ENCODE measurements at places on chromosomes 7 and 10.

DNA sequence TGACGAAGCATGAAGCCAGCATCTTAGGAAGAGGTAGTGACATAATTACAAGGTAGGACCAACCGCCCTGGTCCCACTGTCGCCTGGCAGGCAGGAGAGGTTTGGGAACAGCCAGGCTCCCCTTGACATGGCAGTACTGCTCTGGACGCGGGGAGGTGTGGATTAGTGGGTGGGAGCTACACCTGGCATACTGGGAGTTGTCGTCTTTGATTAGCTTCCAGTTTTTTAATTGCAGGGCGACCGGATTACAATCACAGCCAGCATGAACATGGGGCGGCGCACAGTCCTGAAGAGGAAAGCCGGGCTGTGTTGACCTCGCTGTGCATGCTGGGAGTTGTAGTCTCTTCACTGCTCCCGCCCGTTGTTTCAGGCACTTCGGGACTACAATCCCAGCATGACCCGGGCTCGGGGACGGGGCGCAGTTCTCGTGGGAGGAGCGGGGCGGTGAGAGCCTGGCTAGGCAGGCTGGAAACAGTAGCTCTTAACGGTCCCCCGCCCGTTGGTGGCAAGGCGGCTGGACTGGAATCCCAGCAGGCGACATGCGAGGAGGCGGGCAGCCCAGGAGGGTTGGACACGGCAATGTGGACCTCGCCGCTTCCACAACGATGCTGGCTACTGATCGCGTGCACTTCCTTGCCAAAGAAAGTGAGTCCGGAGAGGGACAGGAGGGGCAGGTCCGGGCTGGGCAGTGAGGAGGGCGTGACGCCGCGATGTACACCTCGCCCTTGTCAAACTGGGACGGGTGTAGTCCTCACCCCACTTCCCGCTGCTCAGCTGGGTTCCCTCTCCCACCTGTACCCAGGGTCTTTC, 98.0 kb upstream of the ZNF722 start:
- DNase-seq, result peak; percentile 97

- DNase-seq, result no peak
These were observed 167.3 kb downstream of the TNS3 start for GRCh38 chr7:47414342-47415317.

DNA sequence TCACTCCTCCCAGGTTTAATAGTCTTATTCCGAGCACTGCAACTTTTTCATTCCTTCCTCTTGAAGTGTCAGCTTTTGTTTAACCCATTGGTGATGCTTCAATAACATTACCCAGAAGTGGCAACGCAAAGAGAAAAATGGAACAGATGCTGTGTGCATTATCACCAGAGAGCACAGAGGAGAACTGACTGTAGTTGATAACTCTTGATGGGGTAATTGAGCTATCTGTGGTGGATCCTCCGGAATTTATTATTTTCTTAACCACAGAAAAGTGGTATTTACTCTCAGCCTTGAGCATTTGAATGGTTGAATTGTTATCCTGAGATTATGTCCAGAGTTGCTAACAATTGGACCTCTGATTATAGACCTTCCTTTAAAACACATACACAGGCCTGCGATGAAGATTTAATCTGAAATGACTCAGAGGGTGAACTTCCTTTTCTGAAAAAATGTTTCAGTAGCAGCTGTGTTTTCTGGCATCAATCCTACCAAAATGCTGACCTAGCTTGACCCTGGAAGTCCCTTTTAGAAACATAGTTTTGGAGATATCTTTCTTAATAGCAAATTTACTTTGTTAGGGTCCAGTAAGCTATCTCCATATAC, 1584.4 kb upstream of the LRRTM3 start:
- DNase-seq, result no peak

GRCh38 chr10:120573355-120573754, 116.3 kb downstream of the PLPP4 start:
- peak; percentile 62 for DNase-seq

DNA sequence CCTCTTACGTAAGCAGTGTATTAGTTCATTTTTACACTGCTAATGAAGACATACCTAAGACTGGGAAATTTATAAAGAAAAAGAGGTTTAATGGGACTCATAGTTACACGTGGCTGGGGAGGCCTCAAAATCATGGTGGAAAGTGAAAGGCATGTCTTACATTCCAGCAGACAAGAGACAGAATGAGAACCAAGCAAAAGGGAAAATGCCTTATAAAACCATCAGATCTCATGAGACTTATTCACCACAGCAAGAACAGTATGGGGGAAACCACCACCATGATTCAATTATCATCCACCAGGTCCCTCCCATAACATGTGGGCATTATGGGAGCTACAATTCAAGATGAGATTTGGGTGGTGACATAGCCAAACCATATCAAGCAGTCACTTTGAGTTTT, 126.3 kb upstream of the CXCL12 start:
- no peak for DNase-seq

DNA sequence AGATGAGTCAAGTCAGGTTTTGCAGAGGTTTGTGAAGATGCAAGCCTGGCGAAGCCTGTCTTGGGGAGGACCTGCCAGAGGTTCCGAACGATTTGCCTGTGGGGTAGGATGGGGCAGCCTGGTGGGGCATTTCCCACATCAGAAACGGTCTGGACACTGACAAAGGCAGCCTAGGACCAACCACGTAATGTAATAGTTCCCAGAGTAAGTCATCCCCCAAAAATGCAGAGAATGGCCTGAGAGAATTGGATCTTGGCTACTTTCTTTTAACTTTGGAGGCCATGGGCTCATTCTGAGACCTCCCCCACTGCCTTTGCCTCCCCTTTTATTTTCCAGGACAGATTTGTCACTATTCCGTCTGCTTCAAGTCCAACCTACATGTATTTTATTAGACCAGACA, 168.9 kb upstream of the SH2B2 start:
- DNase-seq, result no peak

GRCh38 chr10:64306729-64307327, 785.6 kb downstream of the REEP3 start:
- no peak for DNase-seq

DNA sequence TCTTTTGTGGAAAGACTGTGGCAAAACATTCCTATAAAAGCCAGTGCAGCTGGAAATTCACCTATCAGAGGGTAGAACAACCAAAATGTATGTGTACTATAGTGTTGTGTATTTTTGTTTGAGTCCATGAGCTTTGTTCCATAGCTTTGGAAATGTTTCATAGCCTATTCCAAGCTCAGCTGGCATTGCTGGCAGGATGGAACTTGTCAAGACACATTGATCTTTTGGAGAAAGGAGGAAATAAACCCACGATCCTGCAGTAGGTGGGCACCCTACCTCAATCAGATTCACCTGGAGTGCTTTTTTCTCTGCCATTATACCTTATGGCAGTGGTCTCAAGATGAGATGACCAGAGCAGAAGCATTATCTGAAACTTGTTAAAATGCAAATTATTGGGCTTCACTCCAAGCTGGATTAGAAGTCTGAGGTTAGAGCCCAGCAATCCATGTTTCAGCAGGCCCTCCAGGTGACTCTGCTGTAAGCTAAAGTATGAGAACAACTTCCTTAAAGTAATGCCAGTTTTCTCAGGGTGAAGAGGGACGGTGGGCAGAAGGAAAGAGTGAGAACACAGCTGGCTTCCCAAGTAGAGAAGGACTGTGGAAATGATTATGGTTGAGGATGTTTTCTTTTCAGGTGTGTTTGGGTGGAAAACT, 30.3 kb upstream of the CDK1 start:
- DNase-seq, result no peak

GRCh38 chr10:21293518-21294356, 231.7 kb downstream of the SKIDA1 start:
- DNase-seq, result no peak

DNA sequence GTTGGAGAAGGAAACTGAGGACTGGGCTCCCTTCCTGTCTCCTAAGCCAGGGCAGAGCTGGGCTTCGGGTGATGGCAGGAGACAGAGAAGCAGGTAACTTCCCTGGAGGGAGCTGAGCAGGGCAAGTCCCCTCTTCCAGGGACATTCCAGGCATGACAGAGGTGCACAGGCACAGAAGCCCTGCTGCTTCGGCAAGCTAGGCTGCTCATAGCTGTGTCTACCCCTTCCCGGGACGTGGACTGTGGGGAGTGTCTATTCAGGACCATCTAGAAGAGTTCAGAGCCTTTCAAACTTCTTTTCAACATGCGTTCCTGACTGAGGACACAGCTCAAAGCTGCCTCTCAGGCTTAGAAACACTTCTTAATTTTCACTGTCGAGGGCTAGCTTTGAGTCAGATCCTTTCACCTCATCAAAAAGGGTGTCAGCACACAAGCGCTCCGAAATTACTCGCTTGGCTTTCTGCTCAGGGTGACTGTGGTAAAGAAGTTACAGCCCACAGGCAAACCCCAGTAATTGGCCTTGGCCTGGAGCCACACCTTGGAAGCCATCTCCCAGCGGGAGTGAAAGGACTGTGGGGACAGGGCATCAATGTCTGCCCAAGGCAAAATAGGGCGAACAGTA, 63.7 kb upstream of the STEAP1B start:
- no peak for DNase-seq

GRCh38 chr7:146146831-146147486, 30.4 kb downstream of the CNTNAP2 start:
- DNase-seq, result no peak

DNA sequence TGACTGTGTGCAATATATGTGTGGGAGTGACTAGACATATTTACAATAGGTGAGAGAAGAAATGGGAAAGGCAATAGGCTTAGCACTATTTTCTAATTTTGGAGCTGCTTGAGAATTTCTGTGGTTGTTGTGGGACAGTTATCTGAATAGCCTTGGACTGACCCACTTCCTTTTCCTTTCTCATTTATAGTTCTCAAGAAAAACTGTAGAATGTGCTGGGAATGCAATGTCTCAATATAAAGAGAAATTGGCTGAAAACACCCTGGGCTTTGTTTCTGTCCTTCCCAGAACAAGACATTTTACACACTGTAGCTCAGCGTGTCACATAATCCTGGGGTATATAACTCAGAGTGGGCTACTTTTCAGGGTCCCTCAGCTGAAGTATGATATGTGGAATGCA, 153.0 kb upstream of the RHOBTB1 start:
- DNase-seq, result no peak

DNA sequence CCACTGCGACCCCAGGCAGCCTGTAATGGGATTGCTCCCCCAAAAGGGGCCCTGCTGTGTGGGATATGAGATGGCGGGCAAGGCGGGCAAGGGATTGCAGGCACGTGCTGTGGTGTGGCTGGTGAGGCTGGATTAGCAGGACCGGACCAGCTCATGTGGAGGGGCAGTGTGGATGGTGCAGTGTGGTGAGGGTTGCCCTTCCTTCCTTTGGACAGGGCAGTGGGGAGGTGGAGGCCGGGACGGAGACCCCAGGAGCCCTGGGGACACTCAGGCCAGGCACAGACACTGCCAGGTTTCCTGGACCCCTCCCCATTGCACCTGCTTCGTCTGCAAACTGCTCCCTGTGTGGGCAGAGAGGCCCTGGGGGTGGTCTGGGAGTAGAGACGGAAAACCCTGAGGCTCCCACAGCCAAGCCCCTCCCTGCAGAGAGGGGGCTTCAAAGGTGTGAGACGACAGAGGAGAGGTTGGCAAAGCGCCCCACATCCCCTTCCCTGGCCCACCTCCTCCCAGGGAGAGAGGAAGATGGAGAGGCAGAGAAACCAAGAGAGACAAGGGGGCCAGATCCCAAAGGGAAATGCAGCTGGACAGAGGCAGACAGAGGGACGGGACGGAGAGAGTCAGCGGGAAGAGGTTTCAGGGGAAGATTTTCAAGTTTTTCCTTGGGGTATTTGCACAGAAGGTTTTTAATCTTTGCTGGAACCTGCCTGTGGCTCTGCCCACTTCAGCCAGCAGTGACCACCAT, 89.2 kb downstream of the MICALL2 start:
- no peak for DNase-seq

- no peak for DNase-seq
These were observed 41.2 kb upstream of the AGR3 start for GRCh38 chr7:16923019-16923418.

- no peak for DNase-seq
These were observed 4.4 kb upstream of the IRF5 start for GRCh38 chr7:128933180-128933891.

DNA sequence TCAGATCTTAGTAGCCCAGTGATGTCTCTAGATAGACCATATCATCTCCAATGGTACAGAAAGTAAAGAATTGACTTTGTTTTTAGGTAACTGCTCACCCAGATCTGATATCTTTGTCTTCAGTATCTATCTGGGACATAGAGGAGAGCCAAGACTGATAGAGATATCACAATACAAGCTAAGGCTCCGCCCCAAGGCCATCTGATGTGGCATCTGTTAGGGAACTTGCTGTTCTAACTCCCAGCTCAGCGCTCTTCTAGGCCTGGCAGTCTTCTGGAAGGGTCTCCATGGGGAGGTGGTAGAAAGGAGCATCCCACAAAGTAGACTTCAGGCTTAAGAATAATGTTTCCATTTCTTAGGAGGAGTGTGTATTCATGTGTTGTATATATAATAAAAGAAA, 88.4 kb upstream of the SAMD8 start:
- DNase-seq, result no peak

DNA sequence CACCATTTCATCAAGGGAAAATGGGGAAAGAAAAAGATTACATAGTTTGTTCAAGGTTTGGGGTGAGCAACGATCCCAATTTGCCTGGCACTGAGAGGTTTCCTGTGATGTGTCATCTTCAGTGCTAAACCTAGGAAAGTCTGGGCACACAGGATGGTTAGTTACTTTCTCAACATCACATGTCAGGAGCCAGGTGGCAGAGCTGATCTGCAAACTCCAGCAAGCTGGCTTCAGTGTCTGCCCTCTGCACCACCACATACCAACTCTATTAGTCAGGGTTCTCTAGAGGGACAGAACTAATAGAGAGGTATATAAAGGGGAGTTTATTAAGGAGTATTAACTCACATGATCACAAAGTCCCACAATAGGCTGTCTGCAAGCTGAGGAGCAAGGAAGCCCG, 11.3 kb downstream of the ADAM12 start:
- DNase-seq, result no peak

DNA sequence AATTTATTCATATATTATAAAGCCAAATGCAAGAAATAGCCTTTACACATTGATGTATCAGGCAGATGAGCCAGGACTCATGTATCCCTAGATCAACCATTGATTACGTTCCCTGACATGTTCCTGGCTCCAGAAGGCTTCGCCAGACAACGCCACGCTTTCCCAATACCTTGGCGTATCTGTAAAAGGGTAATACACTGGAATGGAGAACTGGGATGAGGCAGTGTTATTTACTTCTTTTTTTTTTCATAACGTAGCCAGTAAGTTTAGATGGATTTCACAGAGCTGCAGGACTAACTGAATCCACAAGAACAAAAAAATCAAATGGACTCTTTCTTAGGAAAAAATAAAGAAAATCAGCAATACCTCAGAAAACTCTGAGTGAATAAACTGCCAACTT, 588.1 kb upstream of the SEMA3D start:
- DNase-seq, result no peak

GRCh38 chr7:36157527-36158320, 4.7 kb downstream of the EEPD1 start:
- no peak for DNase-seq

GRCh38 chr10:78957471-78958039, 111.2 kb upstream of the ZMIZ1 start:
- no peak for DNase-seq

DNA sequence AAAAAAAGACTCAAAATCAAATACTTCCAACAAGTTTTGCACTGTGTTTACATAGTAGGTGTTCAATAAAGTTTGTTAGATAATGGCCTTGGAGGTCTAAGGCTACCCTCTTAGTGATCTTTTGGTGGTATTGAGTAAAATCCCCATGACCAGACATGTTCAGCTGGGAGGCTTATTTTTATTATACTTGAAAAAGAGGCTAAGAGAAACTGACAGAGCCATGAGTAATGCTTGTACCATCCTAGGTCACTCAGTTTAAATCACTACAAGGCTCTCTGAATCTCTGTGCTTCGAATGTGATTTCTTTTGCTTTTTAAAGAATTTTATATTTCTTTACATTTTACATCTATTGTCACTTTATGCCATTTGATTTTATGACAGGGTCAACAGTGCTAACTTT, 90.5 kb downstream of the TWIST1 start:
- no peak for DNase-seq
